ENCODE measurements at places on chromosomes 5 and 9. TPM values are rescaled to one million over a fixed set of nuclear protein-coding genes. Genes with fewer than 3 reads are reported as not detected.

MSMP gene
- 1.2 TPM for total RNA-seq

RASA1 gene
- 23.9 TPM for total RNA-seq

ZFAND5 gene
- total RNA-seq, result 128 TPM

CYLC2 gene
- not detected for total RNA-seq

SLC24A2 gene
- not detected for total RNA-seq

ARSK gene
- 4.6 TPM for total RNA-seq

EFCAB9 gene
- total RNA-seq, result not detected

PCDHAC2 gene
- 3.2 TPM for total RNA-seq

ELAVL2 gene
- total RNA-seq, result not detected

PCDHGC5 gene
- total RNA-seq, result not detected

PRDM9 gene
- total RNA-seq, result not detected

ANKRD55 gene
- not detected for total RNA-seq

SLC4A9 gene
- 0.49 TPM for total RNA-seq

FOXD4L5 gene
- total RNA-seq, result 0.61 TPM

MELK gene
- 63.2 TPM for total RNA-seq

SOX30 gene
- 0.27 TPM for total RNA-seq

ABCA2 gene
- total RNA-seq, result 114 TPM

BNC2 gene
- total RNA-seq, result 0.37 TPM

RFESD gene
- 4.1 TPM for total RNA-seq

FGF10 gene
- not detected for total RNA-seq

ZCCHC7 gene
- total RNA-seq, result 31.2 TPM

PCDHGA4 gene
- not detected for total RNA-seq

RNF183 gene
- total RNA-seq, result 0.12 TPM

JAK2 gene
- total RNA-seq, result 4.6 TPM

C9orf153 gene
- total RNA-seq, result not detected

SCGB3A2 gene
- total RNA-seq, result not detected

CER1 gene
- total RNA-seq, result not detected

CCL21 gene
- total RNA-seq, result 0.74 TPM

SRD5A1 gene
- 24.7 TPM for total RNA-seq
